ENCODE measurements at places on chromosomes 7 and 10.
A peak's percentile ranks its signal among the peaks of the same experiment; 100 is the strongest.

GRCh38 chr10:100104300-100104699, 22.6 kb upstream of the CPN1 start:
- no peak for DNase-seq

DNA sequence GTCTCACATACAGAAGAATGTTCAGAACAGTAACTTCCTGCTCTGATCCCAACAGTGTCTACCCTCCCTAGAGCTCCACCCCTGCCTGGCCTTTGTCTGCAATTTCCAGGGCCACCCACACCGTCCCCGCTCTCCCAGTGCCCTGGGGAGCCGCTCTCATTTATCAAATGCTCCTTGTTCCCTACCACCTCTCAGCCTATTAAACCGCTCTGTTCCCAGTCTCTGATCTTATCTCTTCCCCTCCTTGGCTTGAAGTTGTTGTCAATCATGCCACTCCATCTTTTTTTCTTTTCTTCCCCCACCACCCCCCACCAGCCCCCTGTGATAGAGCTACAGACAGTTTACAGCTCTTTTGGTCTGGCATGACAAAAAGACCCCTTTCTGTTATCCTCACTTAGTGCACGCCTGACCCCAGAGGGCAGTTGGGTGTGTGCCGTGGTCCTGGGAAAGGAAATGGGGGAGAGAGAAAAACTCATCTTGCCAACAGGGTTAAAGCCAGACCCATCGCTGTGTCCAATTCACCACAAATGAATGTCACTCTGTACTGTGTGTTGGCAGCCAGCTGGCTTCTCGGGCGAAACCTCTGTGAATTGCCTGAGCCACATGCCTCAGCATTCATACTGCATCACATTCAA, 28.8 kb upstream of the HECTD2 start:
- peak; percentile 40 for DNase-seq

- no peak for DNase-seq
Measured at GRCh38 chr7:141158561-141158960, 84.7 kb downstream of the TMEM178B start.

DNA sequence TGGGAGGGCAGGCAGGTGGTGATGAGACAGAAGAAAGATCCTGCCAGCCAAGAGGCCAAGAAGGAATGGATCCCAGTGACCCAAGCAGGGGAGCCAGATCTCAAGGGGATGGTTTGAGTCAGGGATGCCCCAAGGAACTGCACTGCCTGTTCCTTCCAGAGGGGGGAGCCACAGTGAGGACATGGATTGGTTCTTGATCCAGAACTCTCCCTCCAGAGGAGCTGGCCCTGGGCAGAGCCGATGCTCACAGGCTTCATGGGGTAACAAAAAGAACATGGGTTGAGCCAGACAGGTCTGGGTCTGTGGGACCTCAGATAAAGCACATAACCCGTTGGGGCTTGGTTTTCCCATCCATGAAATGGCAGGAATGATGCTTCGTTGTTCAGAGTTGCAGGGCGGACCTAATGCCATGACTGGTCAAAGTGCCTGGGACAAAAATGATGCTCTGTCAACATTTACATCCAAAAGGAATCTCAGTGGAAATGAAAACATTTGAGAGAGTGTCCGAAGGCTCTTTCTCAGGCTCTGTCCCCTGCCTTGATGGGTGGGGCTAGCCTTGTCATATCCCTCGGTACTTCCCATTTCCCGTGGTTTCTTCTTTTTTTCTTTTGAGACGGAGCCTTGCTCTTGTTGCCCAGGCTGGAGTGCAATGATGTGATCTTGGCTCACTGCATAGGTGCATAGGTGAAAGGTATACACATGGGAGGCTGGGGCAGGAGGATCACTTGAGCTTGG, 4.7 kb upstream of the DENND2A start:
- no peak for DNase-seq

- DNase-seq = no peak
Measured at GRCh38 chr7:105618016-105618296, 36.7 kb upstream of the EFCAB10 start.

Data from anterior cingulate cortex (tissue), 58 donors.